Sigmoid colon (tissue), 7 donors: ENCODE measurements at places on chromosomes 5 and 9. TPM values are rescaled to one million over a fixed set of nuclear protein-coding genes. Genes with fewer than 3 reads are reported as not detected.
A peak's percentile ranks its signal among the peaks of the same experiment; 100 is the strongest.

The PARP8 gene
- 13.3 TPM for total RNA-seq

The DDX4 gene
- not detected for total RNA-seq

The CD72 gene
- total RNA-seq, result 1.2 TPM

The HEMGN gene
- total RNA-seq, result not detected

The IFNA13 gene
- total RNA-seq, result not detected

The FBLL1 gene
- total RNA-seq, result 0.41 TPM

The SAXO1 gene
- total RNA-seq, result under 0.01 TPM

- no peak for DNase-seq
Observed at GRCh38 chr5:113575074-113575473, 61.6 kb downstream of the YTHDC2 start.

DNA sequence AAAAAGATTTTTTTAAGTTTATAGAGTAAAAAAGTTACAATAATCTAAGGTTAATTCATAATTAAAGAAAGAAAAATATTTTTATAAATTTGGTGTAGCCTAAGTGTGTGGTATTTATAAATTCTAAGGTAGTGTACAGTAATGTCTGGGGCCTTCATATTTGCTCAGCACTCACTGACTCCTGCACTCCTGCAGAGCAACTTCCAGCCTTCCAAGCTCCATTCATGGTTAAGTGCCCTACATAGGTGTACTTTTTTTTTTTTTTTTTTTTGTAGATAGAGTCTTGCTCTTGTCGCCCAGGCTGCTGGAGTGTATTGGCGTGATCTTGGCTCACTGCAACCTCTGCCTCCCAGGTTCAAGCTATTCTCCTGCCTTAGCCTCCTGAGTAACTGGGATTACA is 10.1 kb downstream of the ACOT12 start:
- DNase-seq, result no peak

GRCh38 chr5:179430193-179431175 is 85.2 kb upstream of the ADAMTS2 start:
- peak; percentile 50 for DNase-seq

DNA sequence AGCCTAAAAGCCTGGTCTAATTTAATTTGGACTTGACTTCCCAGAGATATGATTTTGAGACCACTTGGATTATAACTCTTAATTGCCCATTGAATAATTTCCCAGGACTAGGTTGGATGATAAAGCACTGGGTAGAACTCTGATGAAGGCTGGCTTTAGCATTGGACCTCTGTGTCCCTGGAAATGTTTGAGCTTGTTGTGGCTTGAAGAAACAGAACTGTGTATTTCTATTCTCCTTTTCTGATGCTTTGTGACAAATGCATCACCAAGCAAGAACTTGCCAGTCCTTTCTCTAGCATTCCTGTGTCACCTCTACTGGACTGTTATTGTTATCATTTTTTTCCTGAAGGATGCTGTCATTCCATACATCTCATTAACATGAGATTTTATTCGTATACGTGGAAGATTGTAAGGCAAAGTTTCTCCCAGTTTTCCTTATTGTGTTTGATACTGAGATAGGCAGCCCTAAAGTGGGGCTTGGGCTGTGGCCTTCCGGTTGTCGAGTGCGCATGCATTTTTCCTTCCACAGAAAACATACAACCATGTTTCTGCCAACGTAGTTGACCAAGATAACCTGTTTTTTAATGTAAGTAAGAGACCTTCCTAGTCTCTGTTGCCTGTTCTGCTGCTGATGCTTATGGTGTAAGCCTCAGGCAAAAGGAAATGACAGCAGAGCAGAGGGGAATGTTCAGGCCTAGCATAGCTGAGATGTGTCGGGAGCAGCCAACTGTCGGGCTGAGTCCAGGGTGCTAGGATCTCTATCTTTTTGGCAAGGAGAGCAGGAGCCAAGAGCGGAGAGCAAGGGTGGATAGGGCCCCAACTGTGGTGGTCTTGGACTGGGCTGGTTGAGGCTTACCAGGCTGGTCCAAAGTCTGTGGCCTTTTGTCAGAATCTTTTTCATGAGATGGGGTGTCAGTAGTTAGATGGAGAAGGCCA is 2.3 kb downstream of the NTRK2 start:
- no peak for DNase-seq

- DNase-seq, result no peak
Observed at GRCh38 chr5:52504584-52505240, 283.0 kb upstream of the ITGA1 start.

GRCh38 chr5:83394190-83394589 is 77.4 kb upstream of the VCAN start:
- DNase-seq, result no peak

DNA sequence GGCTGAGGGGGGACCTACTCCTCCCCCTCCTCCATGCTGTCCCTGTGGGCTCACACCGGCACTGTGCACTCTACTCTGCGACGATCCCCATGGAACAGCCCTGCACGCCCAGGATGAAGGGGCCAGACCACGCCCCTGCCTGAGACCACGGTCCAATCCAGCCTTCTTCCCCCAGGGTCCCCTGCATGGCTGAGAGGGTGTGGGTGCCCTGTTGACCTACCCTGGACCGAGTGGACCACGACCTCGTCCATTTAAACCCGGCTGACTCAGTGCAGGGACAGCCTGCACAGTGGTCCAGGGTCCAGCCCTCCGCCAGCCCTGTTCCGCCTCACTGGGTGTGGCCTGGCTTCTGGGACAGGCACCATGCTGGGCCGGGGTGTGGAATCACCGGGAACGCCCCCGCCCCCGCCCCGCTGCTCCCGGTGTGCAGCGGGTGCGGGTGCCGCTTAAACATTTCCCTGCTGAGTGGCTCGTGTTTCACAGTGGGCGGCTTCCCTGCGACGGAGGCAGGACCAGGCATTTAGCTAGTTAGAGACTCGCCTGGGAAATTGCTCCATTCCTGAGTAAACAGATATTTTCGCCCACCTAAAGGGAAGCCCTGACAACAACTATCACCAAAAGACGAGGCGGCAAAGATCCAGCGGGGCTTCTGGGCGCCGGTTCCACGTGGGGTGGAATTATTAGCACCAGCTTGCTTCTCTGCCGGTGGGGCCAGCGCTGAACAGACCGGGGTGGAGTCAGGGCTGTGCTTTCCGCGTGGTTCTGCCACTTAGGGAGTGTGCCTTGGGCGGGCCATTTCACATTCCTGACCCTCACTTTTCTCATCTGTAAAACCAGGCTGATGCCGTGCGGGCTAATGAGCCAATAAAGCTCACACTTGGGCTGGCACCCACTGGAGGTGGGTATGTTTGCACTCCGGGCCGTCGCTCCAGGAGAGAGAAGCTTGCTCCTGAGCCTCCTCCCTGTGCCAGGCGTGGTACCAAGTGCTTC is 22.6 kb downstream of the DBH start:
- DNase-seq, result no peak

DNA sequence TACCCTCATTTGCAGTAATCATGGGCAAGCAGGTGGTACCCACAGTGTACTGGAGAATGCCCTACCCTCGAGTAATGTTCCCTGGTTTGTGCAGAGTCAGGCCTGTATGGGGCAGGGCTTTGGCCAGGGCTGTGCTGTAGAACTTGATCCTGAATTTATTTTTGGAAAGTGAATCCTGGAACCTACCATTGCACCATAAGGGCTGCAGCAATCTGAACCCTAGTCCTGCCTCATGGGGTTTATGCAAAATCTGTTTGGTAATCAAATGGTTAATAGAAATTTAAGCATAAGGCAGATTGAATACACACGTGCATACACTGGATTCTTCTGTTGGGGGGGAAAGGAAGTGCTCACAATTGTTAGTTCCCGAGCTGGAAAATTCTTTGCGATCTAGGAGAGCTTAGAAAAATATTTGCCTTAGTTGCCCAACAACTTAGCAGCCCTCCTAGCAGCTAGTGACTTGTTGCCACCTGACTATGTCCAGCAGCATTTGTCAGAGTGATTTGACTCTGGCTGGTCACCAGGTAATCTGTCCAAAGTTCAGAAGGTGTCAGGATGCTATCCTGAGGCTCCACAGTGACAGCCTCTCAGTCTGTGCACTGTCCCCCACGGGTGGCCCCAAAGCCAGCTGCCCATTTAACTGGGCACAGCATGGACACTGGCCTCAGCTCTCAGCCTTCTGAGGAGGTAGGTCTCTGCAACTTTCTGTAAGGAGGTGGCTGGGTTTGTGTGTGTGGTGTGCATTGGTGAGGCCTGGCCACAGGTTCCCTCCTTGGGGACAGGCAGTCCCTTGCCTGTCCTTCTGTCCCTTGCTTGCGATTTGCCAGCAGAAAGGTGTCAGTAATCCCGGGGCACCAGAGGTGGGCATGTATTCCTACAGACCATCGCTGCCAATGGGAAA is 8.3 kb downstream of the MVB12B start:
- no peak for DNase-seq

- no peak for DNase-seq
Observed at GRCh38 chr5:63959177-63959982, 2.9 kb downstream of the HTR1A start.

- no peak for DNase-seq
Observed at GRCh38 chr9:88685966-88686365, 151.0 kb downstream of the NXNL2 start.
